ENCODE measurements at places on chromosomes 7 and 10. TPM values are rescaled to one million over a fixed set of nuclear protein-coding genes. Genes with fewer than 3 reads are reported as not detected.

Gene MYL10
- total RNA-seq = not detected

Gene PPP1R3C
- total RNA-seq = not detected

DNA sequence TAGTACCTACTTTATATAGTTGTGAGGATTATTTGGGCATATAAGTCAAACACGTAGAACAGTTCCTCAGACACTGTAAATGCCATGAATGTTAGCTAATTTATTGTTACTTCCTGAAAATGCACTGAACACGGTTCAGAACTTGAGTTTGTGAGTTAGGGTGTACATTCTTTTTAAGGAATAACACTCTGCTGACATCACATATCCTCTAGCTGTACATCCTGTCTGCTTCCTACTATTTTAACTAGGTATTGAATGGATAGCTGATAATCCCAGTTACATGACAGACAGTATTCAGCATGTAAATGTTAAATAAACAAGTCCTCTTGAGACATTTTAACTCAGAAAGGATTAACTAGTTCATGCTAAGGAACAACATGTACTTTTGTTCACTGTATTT is 16.0 kb downstream of the SAMD8 start:
- no peak for DNase-seq

DNA sequence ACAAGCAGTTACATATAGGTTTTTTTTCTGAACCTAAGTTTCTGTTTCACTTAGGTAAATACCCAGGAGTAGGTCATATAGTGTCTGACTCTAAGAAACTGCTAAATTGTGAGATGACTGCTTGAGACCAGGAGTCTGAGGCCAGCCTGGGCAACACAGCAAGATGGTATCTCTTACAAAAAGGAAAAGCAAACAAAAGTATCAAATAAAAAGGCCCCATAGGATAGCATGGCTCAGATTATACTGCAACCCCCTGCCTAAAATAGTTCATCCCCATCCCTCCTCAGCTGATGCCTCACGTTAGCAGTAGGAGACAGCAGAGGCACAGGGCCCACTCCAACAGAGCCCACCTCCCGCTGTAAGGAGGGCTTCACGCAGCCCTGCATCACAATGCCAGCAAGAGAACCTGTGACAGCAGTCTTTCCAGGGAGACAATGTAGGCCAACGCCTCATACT is 90.3 kb downstream of the SRPK2 start:
- DNase-seq = peak; percentile 33

DNA sequence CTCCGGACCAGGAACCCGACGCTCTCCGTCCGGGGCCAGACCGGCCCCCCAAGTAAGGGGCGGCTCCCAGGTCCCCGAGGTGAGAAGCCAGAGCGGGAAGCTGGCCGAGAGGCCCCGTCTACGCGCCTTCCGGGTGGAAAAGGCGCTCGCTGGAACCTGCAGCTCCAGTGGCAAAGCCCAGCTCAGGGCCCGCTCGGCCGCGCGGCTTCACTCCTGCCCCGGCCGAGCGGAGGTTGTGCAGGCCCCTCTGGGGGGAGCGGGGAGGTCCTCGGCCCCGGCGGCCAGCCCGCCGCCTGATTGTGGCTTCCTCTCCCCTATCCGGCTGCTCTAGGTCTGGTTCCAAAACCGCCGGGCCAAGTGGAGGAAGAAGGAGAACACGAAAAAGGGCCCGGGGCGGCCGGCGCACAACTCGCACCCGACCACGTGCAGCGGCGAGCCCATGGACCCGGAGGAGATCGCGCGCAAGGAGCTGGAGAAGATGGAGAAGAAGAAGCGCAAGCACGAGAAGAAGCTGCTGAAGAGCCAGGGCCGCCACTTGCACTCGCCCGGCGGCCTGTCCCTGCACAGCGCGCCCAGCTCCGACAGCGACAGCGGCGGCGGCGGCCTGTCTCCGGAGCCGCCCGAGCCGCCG is 2.9 kb downstream of the UNCX start:
- DNase-seq = no peak

DNA sequence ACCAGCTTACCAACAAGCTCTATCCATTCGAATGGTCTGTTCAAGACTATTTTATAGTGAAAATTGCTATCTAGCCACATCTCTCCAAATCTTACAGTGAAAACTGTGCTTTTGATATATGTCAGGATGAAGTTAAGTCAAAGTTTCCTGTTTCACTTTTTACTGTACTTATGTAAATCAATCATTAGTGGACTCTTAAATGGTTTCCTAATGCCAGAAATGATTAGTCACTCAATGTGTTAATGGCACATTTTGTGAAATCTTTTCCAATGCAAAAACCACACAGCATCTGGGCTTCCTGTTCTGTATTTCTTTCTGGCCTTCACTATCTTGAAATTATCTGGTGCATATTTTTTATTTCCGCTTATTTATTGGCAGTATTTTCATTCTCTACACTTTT is 87.3 kb upstream of the STEAP1B start:
- no peak for DNase-seq

DNA sequence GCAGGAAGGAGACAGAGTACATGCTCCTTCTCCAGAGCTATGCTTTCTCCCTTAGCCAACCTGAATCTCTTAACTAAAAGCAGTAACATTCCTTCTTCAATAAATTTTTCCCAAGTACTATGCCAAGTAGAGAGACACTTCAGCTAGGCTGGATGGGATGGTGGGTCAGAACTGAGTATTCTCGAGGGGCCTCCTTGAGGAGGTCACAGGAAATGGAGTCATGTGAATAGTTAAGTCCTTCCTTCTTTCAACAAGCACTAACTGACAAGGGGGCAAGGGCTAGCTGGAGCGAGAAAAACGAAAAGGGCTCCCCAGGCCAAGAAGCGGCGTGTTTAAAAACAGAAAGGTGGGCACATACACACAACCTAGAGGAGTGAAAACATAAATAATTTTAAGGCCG is 5.5 kb downstream of the RSU1 start:
- DNase-seq = no peak

Gene SLC26A3
- total RNA-seq = not detected

GRCh38 chr7:53600296-53600695 is 564.9 kb downstream of the POM121L12 start:
- no peak for DNase-seq

Measured in activated CD8-positive, alpha-beta T cell treated with anti-CD3 and anti-CD28 coated beads, Interleukin-2, amount 10 ng/mL, durations not matched to agents 7 days and 5 days (primary cell).